ENCODE measurements at places on chromosomes 6 and 20. TPM values are rescaled to one million over a fixed set of nuclear protein-coding genes. Genes with fewer than 3 reads are reported as not detected.

Gene HSPA12B
- total RNA-seq = 0.46 TPM

Gene BPIFB1
- total RNA-seq = not detected

Gene TRIM40
- not detected for total RNA-seq

Gene ASIP
- total RNA-seq = not detected

Gene BLTP3A
- 5.7 TPM for total RNA-seq

Gene PGC
- total RNA-seq = not detected

Gene SRMS
- not detected for total RNA-seq

Gene NANP
- total RNA-seq = 6.3 TPM

Gene CNR1
- not detected for total RNA-seq

Gene SOX4
- total RNA-seq = 30.7 TPM

Gene LAMP5
- total RNA-seq = under 0.01 TPM

Gene TAGAP
- not detected for total RNA-seq

Gene GJA1
- 896 TPM for total RNA-seq

Gene BMP2
- total RNA-seq = 8.8 TPM

Gene SH3BGRL2
- total RNA-seq = 2.2 TPM

Gene SMIM26
- total RNA-seq = 95.9 TPM

Gene PRRT1
- 0.18 TPM for total RNA-seq

Gene HSPA1A
- 87.8 TPM for total RNA-seq

Gene PCSK2
- under 0.01 TPM for total RNA-seq

Gene CGAS
- total RNA-seq = 4.3 TPM

Gene IYD
- total RNA-seq = not detected

Gene CDH4
- total RNA-seq = 0.18 TPM

Gene LY86
- total RNA-seq = not detected

Gene PFDN4
- total RNA-seq = 130 TPM

Gene DLL1
- 0.46 TPM for total RNA-seq

Gene OTOR
- total RNA-seq = not detected

Gene TMEM151B
- not detected for total RNA-seq

Gene VIP
- not detected for total RNA-seq

Gene BIRC7
- 0.65 TPM for total RNA-seq

Gene SEMG1
- total RNA-seq = not detected

Gene SYCP2L
- total RNA-seq = 0.09 TPM

Gene RGS17
- 6.5 TPM for total RNA-seq

Gene CDH26
- 0.14 TPM for total RNA-seq

Measured in smooth muscle cell of bladder (primary cell).